ENCODE measurements at places on chromosomes 1 and 21.

DNA sequence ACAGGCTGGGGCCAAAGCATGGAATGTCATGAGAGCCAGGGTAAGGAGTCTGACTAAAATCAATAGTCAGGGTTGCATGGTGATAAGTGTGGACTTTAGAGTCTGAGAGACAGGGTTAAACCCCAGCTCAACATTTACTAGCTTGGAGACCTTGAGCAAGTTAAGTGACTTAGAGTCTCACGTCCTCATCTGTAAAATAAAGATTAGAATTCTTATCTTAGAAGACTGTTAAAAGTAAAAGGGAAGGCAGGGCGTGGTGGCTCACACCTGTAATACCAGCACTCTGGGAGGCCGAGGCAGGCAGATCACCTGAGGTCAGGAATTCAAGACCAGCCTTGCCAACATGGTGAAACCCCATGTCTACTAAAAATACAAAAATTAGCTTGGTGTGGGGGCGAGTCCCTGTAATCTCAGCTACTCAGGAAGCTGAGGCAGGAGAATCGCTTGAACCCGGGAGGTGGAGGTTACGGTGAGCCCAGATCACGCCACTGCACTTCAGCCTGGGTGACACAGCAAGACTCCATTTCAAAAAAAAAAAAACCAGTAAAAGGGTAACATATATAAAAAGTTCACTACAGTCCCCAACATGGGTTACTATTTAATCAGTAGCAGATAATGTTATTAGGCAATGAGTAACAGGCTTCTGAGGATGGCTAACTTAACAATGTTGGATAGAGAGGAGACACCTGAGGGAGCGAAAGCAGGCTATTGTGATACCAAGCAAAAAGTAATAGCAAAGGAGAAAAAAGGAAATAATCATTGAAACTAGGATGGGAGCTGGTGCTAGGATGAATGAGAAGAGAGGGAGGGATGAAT lies 20.8 kb downstream of the TMCO1 start:
- no peak for DNase-seq

DNA sequence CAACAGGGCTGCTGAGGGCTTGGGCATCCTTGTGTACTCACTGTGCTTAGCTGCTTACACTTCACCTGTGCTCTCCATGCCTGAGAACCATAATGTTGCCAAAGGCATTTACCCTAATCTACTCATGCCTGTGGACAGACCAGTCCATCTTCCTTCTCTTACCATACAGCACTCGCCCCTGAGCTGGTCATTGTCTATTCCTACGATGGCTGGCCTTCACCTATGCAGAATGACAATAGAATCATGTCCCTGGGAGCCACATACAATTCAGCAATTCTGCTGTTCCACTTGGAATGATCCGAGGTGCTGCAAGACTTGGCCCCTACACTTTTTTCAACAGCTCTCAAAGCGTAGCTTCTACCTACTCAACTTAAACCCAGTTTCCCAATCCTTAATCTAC lies 96.5 kb downstream of the PAPPA2 start:
- DNase-seq, result no peak

GRCh38 chr1:232793944-232794343 lies 11.3 kb upstream of the MAP10 start:
- peak; percentile 32 for DNase-seq

- DNase-seq, result no peak
These were observed 21.6 kb downstream of the AADACL4 start for GRCh38 chr1:12665511-12665910.

DNA sequence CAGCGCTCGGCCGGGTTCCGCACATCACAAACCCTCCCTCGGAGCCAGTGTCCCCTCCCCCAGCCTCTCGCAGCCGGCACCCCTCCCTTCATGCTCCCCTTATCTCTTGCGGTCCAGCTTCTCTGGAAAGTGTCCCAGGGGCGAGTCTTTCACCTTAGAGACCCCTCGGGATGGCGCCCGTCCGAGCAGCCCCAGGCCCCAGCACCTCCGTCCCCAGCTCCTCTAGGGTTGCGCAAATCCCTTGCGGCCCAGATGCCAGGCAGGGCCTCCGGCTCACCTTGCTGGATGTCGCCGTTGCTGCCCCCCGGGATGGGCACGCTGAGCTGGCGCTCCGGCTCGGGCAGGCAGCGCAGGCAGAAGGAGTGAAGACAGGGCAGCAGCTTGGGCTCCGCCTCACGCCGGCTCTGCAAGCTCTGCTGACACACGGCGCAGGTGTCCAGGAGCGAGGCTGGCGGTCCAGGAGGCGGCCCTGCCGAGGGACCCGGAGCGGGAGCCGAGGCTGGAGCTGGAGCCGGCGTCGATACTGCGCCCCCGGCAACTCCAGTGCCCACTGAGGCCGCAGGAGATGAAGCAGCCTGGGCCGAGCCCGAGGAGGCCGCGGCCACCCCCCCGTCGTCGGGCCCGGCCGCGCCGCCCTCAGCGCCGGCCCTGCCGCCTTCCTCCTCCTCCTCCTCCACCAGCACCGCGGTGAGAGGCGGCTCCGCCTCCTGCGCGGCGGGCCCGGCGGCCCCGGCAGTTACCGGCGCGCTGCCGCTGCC lies 550 bp downstream of the TRIM33 start:
- no peak for DNase-seq

GRCh38 chr1:109925159-109925990 lies 14.7 kb downstream of the CSF1 start:
- no peak for DNase-seq

GRCh38 chr1:103457886-103458455 lies 67.5 kb upstream of the RNPC3 start:
- no peak for DNase-seq

GRCh38 chr1:20936621-20937020 lies 149.5 kb upstream of the HP1BP3 start:
- no peak for DNase-seq

DNA sequence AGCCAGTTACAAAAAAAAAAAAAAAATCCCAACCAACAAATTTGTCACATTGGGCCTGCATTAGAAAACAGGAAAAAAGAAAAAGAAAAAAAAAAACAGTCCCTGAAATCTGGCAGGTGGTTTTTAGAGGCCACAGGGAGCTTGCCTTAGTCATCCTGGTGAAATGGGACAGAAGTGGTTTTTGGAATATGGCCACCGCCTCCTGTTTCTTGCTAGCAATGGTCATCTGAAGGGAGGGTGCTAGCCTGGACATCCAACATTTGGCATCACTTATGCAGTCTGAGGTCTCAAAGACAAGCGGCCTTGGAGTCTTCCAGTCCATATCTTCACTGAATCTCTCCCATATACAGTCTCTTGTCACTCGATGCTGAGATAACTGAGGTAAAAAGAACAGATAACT lies 20.1 kb upstream of the NKAIN1 start:
- no peak for DNase-seq

GRCh38 chr1:32755810-32756159 lies 53.2 kb upstream of the SYNC start:
- no peak for DNase-seq

GRCh38 chr1:22832414-22832786 lies 121.8 kb downstream of the EPHB2 start:
- DNase-seq, result no peak

- peak; percentile 41 for DNase-seq
These were observed 93.3 kb upstream of the CD1D start for GRCh38 chr1:158087320-158087927.
